Kidney (tissue), 22 donors: ENCODE measurements at places on chromosomes 16 and 17. TPM values are rescaled to one million over a fixed set of nuclear protein-coding genes. Genes with fewer than 3 reads are reported as not detected.

Gene SLC6A2
- 0.09 TPM for total RNA-seq

Gene SLC35G6
- not detected for total RNA-seq

Gene RCVRN
- not detected for total RNA-seq

Gene GFAP
- total RNA-seq = 1.4 TPM

Gene TLCD1
- 25.3 TPM for total RNA-seq

Gene CETP
- total RNA-seq = 1.3 TPM

DNA sequence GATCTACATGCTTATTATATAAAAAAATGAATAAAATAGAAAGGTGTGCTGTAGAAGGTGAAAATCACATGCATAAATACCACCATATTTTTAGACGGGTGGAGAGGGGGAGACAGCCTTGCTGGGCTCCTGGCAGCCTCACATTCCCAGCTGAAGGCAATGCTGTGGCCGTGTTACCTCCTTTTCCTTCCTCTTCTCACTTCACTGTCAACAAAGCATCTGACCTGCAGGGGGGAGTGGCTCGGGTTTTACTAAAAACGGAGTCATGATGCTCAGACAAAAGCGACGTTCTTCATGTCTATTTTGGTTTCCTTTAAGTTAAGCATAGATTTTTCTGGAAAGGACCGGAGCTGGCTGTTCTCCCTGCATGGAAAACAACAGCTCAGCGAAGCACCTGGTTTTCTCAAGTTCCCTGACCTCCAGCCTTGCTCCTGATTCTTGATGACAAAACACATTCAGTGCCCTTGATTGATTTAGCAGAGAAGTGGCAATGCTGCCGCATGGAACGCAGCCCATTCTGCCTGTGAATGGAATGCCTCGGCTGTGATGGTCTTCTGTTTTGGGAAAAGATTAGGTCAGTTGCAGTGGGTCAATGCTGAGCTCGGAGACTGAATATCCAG is 5.5 kb upstream of the RPTOR start:
- H3K4me3 ChIP-seq = no peak overlapping the region
- H3K27ac ChIP-seq = no peak overlapping the region
- no peaks in the 10 kb centered on the region for H3K4me1 ChIP-seq
- H3K36me3 ChIP-seq = no peaks in the 10 kb centered on the region

- no peak overlapping the region for H3K27ac ChIP-seq
- no peaks in the 10 kb centered on the region for H3K36me3 ChIP-seq
- H3K27me3 ChIP-seq = no peaks in the 10 kb centered on the region
- H3K4me1 ChIP-seq = peaks cover 9% of the 10 kb centered on the region
- H3K4me3 ChIP-seq = no peak overlapping the region
These were observed 237.8 kb downstream of the PRKCA start for GRCh38 chr17:66540131-66540781.

- H3K4me3 ChIP-seq = no peak overlapping the region
- no peaks in the 10 kb centered on the region for H3K36me3 ChIP-seq
- no peak overlapping the region for H3K27ac ChIP-seq
- no peaks in the 10 kb centered on the region for H3K4me1 ChIP-seq
These were observed 410.9 kb downstream of the SOX9 start for GRCh38 chr17:72531729-72532128.

DNA sequence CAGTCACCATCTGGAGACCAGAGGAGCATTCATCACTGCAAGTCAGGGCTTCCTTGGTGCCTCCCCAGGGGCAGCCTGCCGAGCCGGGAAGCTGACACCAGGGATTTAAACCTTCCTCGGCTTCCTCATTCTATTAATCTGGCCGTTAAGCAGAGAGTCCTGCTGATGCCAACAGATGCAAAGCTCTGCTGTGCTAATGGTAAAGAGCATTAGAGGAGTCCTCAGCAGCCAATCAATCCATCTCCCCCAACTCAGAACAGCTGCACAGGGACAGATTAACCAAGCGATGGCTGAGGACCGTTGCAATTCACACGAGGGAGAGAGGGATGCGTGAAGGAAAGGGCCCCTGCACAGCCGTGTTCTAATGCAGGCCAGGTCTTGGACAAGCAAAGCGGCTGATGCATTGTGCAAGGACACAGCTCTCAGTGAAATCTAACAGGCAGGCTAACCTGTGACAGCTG is 116.6 kb downstream of the XYLT1 start:
- DNase-seq = peak; percentile 16
- no peaks in the 10 kb centered on the region for H3K36me3 ChIP-seq
- no peaks in the 10 kb centered on the region for H3K27me3 ChIP-seq
- H3K4me3 ChIP-seq = no peak overlapping the region

- H3K4me1 ChIP-seq = no peaks in the 10 kb centered on the region
- H3K27me3 ChIP-seq = no peaks in the 10 kb centered on the region
- peak; percentile 75 for DNase-seq
These were observed 3.1 kb upstream of the CAPN15 start for GRCh38 chr16:524274-525040.

DNA sequence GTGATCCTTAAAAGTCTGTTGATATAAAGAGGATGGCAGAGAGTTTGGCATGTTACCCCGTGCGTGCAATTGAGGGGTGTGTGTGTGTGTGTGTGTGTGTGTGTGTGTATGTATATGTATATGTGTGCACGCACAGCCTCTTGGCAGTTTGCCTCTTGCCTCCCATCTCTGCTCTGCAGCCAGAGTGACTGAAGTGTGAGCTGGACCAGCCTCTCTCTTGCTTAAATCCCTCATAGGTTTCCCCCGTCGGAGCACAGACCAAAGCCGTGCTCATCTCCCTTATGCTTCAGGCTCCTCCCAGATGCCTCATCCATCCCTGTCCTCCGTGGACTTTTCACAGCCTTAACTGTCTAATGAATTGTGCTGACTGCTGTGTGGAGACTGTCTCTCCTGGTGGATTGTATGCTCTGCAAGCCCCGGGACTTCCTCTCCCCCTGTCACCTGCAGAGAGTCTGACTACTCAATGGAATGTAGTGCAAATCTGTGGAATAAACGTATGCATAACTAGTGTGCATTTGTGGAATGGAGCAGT is 413.5 kb downstream of the CPPED1 start:
- peaks cover 3% of the 10 kb centered on the region for H3K36me3 ChIP-seq
- DNase-seq = no peak
- H3K27me3 ChIP-seq = no peaks in the 10 kb centered on the region
- no peak overlapping the region for H3K27ac ChIP-seq

GRCh38 chr17:5220074-5220473 is 14.6 kb downstream of the SCIMP start:
- no peaks in the 10 kb centered on the region for H3K27me3 ChIP-seq
- peaks cover 3% of the 10 kb centered on the region for H3K4me1 ChIP-seq
- no peak overlapping the region for H3K4me3 ChIP-seq
- no peaks in the 10 kb centered on the region for H3K36me3 ChIP-seq

DNA sequence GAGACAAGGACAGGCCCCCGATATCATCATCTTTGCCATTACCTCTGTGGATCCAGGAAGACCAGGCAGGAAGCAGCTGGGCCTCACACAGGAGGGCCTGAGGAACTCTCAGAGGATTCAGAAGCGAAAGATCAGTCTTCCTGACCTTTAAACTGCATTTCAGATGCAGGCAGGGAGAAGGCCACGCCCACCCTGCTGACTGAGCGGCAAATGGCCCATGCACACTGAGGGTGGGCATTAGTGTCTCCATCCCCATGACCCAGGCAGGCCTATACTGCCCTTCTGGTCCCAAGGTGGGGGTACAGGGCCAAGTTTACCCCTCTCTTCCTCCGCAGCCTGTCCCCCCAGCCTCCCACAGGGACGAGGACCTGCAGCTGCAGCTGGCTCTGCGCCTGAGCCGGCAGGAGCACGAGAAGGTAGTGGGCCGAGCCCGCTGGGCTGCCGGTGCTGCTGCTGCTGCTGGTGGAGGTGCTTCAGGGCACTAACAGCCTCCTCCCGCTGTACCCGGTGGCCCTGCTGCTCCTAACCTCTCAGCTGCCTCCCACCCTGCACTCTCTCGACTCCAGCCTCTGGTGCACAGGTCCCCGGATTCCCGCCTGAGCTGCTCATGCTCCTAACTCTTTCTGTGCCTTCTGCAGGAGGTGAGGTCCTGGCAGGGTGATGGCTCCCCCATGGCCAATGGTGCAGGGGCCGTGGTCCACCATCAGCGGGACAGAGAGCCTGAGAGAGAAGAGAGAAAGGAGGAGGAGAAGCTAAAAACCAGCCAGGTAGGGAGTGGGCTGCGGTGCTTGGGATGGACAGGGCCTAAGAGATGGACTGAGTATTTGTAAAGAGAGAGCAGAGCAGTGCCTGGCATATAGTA is 6.2 kb downstream of the EPN3 start:
- peak overlapping the region; percentile 78 for H3K27ac ChIP-seq
- peak; percentile 64 for DNase-seq
- H3K27me3 ChIP-seq = no peaks in the 10 kb centered on the region
- no peaks in the 10 kb centered on the region for H3K4me1 ChIP-seq
- no peaks in the 10 kb centered on the region for H3K36me3 ChIP-seq

DNA sequence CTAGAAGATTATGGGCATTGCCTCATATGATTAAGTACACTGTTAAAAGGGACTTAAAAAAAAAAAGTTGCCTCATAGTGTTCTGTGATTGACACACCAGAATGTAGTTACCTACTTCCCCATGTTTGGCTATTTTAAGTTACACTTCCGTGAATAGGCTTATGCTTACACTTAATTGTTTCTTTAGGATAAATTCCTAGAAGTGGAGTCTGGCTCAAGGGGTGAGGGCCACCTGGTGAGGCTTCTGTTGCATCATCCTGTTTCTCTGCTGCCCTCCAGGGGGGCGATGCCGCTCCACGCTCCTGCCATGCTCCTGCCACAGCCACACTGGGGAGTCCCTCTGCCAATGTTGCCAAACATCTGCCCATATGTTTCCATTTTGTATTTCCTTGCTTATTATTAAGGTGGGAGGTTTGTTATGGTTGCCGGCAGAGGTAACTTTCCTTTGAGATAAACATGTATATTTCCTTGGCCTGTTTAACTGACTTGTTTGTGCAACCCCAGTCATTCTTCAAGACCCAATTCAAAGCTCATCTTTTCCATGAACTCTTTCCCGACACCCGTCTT is 73.1 kb downstream of the KSR1 start:
- no peak overlapping the region for H3K27ac ChIP-seq
- DNase-seq = peak; percentile 25
- H3K36me3 ChIP-seq = no peaks in the 10 kb centered on the region
- H3K4me1 ChIP-seq = peaks cover 2% of the 10 kb centered on the region
- no peak overlapping the region for H3K4me3 ChIP-seq
- no peaks in the 10 kb centered on the region for H3K27me3 ChIP-seq

DNA sequence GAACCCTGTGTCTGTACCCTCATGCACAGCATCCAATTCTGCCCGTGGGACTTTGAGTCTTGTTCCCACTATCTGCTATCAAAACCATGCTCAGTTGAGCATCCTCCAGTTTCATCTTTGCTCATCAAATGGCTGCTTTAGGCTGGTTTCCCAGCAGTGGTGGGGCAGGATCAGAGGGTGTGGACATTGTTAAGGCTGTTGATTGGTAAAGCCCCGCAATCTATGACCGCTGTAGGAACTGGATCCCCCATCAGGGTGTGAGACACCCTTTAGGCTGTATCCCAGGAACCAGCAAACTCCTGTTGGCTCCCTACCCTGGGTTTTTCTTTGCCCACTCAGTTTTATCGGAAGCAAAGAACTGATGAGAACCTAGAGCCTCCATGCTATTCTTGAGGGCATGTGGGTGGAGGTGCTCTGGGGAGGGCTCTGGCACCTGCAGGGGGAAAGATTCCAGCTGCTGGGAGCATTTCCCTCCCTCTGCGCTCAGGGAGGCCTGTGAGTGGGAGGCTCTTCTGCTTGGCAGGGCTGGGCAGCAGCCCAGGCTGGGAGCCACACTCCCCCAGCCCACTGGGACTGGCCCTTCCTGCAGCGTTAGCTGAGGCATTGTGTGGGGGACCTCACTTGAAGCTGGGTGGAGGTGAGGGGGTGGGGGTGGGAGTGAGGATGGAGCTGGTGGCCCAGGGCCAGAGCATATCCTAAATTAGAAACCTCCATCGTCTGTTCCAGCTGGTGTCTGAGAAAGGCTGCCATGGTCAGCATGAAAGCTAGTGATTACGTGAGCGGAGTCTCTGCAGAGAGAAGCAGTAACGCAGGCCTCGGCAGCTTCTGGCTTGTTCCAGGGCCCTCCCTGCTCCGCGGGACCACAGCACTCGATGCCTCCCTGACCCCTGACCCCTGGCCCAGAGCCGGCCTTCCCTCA is 160.6 kb downstream of the IRF8 start:
- H3K4me1 ChIP-seq = no peaks in the 10 kb centered on the region
- peak; percentile 48 for DNase-seq
- H3K36me3 ChIP-seq = no peaks in the 10 kb centered on the region
- no peaks in the 10 kb centered on the region for H3K27me3 ChIP-seq
- no peak overlapping the region for H3K4me3 ChIP-seq

DNA sequence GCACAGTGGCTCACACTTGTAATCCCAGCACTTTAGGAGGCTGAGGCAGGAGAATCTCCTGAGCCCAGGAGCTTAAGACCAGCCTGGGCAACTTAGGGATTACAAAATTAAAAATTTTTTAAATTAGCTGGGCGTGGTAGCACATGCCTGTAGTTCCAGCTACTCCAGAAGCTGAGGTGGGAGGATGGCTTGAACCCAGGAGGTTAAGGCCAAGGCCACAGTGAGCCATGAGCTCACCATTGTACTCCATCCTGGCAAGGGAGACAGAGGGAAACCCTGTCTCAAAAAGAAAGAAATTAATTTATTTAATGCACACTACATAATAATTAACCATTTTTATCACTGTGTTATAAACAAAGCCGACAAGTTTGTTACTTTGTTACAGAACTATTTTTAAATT is 131.1 kb upstream of the TMEM97 start:
- no peaks in the 10 kb centered on the region for H3K27me3 ChIP-seq
- DNase-seq = no peak
- H3K36me3 ChIP-seq = peaks cover 2% of the 10 kb centered on the region

GRCh38 chr16:11217651-11218603 is 38.1 kb downstream of the SOCS1 start:
- DNase-seq = no peak
- H3K4me3 ChIP-seq = no peak overlapping the region
- H3K4me1 ChIP-seq = no peaks in the 10 kb centered on the region
- H3K27ac ChIP-seq = no peak overlapping the region

DNA sequence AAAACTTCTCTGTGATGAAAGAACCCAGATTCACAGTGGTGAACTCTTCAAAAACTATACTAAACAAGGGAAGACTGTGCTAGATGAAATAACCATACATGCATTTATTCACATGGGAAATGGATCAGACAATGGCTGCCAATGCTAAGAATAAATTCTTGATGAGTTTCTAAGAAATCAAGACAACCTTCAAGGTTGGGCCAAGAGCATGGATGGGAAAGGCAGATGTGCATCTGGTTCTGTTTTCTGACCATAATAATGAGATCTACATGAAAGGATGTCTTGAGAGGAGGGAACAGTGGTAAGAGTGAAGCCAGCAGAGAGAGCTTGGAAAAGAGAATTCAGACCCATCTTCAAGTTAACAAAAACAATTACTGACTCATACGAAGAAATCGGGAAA is 31.4 kb downstream of the ANKRD11 start:
- no peak for DNase-seq
- H3K36me3 ChIP-seq = no peaks in the 10 kb centered on the region
- H3K27me3 ChIP-seq = no peaks in the 10 kb centered on the region
- no peak overlapping the region for H3K4me3 ChIP-seq
- no peaks in the 10 kb centered on the region for H3K4me1 ChIP-seq
- no peak overlapping the region for H3K27ac ChIP-seq

- no peak overlapping the region for H3K27ac ChIP-seq
- peak; percentile 22 for DNase-seq
- no peaks in the 10 kb centered on the region for H3K27me3 ChIP-seq
- no peaks in the 10 kb centered on the region for H3K4me1 ChIP-seq
These were observed 81.0 kb downstream of the C16orf78 start for GRCh38 chr16:49454426-49455180.
